Fibroblast of pulmonary artery (primary cell): ENCODE measurements at places on chromosomes 5 and 9.

DNA sequence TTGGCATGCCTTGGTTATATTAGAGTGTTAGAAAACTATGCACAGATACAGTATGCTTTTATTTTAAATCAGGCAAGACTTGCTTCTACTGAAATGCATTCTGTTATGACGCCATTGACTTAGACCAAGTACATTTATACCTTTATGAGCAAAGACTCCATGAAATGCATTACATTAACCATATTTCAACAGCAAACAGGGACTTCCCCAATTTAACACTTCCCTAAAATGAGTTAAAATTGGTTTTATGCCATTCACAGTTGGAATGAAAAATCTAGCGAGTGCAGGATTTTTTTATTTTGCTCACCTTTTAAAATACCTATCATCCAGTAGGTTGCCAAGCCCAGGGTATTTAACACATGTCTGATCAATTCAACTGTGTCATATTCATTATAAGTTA lies 272.1 kb upstream of the IZUMO3 start:
- DNase-seq: no peak

DNA sequence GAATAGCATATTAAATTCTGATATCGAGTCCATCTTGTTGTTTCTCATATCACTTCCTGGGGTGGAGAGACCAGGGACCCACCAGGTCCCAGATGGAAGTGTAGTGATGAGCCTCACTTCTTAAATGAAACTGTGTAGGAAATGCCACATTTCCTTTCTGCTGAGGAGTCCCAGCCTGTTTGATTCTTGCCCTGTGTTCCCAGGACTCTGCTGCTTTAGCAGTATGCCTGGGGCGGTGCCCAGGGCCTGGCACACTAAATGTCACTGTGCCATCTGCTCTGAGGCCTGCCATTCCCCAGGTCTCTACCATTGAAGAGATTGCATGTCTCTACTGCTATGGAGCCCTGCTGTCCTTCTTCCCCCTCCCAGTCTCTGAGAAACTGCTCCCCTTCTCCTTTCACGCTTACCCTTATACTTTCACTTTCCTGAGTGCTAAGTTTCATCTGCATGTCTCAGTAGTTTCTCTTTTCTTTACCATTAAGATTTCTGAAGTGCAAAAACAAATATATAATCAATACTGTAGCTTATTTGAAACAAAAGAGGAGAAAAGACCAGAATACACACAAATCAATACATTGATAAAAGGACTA lies 260.4 kb downstream of the GABRB2 start:
- DNase-seq: no peak

DNA sequence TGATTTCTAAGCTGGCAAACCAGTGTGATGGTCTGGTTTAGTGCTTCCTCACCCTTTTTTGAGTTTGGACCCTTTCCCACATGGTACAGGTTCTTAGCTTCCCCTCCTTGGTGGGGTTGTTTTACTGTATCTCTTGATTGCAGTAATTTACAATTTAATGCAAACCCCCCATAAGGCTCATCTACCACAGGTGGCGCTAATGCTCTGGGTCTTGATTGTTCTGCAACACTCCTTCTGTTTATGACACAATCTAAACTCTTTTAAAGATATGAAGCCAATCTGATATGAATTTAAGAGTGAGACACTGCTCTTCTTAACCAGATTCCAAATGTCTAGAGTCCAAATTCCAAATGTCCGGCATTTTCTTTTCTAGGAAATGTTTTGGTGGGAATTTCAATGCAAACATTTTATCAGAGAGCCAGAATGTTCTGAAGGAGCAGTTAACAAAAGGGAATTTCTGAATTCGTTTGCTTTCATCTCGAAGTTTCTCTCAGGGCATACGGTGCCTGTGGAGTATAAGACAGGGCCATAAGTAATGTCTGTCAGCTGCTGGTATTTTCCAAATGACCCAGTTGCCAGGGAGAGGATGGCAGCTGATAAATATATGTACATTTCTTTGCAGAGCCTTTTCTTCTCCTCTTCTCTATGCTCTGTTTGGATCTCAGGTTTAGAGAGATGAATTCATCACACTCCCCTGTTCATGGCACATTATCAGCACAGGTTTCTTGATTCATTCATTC lies 246.8 kb downstream of the ARHGAP26 start:
- peak; percentile 78 for DNase-seq

GRCh38 chr5:5675511-5675910 lies 253.0 kb downstream of the ICE1 start:
- no peak for DNase-seq

GRCh38 chr5:139017624-139018023 lies 142.5 kb upstream of the LRRTM2 start:
- no peak for DNase-seq

DNA sequence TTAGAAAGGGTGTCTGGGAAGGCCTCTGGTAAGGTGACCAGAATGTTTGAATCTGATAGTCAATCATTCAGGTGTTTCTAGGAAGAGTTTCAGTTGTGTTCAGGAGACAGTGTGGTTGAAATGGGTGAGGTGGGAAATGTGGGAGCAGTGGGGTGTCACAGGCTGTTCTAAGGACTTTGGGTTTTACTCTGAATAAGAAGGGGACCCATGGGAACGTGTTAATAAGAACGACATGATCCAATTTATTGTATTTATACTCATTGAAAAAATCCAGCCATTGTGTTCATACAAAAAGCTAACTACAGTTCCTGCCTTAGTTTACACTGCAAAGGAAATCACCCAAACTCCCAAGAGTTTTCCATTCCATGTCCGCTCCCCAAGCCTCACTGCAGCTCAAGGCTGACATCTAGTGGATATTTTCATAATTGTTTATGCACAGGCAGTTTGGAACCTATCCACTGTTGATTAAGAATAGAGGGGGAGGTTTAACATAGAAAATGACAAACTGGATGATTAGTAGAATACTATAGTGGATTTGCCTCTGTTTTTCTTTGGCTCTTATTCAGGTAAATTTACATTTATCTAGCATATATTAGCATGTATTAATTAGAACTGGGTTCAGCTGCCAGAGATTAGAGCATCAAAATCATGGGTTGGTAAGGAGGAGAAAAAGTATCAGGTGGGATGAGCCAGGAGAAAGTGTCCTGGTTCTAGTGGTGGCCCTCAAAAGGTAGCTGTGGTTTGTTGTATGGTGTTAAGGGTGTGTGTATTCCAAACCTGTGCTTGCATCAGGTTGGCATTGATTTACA lies 17.7 kb downstream of the CAVIN4 start:
- peak; percentile 79 for DNase-seq

GRCh38 chr5:81750308-81751008 lies 439 bp downstream of the SSBP2 start:
- DNase-seq: no peak

GRCh38 chr9:114855488-114855887 lies 49.6 kb upstream of the TNFSF15 start:
- DNase-seq: peak; percentile 46

GRCh38 chr9:93814077-93814956 lies 140.8 kb downstream of the BARX1 start:
- no peak for DNase-seq

GRCh38 chr9:78261403-78262001 lies 25.6 kb downstream of the CEP78 start:
- DNase-seq: peak; percentile 68

GRCh38 chr9:99025616-99026270 lies 79.2 kb upstream of the TGFBR1 start:
- no peak for DNase-seq

DNA sequence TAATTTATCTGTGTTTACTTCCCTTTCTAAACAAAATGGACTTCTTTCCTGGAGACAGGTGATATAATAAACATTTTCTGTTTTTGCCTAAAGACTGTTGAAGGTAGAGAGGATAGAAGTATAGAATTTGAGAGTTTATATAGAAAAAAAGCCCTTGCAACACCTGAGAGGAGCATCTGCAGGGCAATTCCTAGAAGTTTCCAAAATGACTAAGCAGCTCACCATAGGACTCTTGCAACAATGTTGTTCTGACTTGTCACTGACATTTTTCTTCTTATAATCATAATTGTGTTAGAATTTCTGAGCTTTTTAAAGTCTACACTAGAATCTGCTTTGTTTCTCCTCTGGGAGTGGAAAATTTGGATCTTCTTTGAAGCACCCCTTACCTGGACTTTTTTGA lies 216.8 kb downstream of the TUSC1 start:
- DNase-seq: no peak

- DNase-seq: peak; percentile 93
These were observed 43.1 kb downstream of the SPATA31D1 start for GRCh38 chr9:82031538-82032280.

DNA sequence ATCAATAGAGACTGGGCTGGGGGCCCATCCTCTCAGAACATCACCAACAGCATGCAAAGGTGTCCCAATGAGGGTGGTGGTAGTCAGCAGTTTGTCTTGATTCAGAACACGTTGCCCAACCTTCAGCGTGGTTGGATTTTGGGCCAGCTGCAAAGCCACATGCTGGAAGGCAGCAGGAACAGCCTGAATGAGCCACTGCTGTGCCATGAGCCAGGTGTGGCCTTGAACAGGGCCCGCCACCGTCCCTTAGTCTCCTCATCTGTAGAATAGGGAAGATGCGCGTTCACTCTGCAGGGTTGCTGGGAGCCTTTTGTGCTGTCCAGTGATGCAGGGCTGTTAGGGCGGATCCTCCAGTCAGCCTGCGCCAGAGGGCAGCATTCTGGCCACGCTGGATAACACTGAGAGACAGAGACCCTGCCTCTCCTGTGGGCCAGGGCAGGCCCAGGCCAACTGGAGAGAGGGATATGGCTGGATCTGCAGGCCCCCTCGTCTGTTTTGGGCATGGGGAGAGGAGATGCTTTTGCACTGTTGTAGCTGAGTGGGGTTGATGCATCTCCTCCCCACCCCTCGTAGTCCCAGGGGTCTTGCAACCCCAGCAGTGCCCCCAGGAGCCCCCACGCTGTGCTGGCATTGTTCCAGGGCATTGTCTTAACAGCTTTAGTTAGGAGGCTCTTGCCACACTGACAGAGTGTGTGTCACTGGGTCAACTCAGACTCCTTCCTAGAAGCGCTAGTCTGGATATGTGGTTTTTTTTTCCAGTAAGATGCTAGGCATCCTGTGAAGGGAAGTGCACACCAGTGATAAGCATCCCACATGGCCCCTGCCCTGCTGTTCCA lies 42.1 kb downstream of the SLC46A2 start:
- peak; percentile 29 for DNase-seq

GRCh38 chr5:142998316-142999020 lies 228.3 kb downstream of the ARHGAP26 start:
- DNase-seq: no peak

DNA sequence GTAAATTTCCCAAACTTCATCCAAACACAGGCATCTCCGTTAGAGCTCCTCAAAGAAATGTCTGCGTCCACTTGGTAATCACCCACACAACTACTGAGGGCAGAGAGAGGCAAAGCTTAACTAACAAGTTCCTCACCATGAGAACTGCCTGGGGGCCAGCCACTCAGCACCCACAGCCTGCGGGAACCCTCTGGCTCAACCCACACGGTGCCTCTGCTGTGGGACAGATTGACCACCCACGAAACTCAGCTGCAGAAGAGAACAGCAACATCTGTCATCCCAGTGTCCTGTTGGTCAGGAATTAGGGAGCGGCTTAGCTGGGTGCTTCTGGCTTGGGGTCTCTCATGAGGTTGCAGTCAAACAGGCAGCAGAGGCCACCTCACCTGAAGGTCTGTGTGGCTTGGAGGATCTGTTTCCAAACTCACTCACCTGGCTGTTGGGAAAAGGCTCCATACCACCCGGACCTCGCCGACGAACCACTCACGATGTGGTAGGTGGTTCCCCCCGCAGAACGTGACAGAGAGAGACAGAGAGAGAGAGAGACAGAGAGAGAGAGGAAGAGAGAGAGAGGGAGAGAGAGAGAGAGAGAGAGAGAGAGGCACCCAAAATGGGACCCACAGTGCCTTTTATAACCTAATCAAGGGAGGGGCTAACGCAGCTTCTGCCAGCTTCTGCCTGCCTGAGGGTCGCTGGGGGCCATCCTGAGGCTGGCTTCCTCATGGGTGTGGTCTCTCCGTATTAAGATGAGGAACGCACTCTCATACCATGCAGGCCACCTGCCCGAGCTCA lies 103.5 kb downstream of the OLFM1 start:
- DNase-seq: no peak

- DNase-seq: peak; percentile 55
These were observed 125.0 kb upstream of the NR5A1 start for GRCh38 chr9:124632077-124632621.

- no peak for DNase-seq
These were observed 86.9 kb downstream of the RAPGEF6 start for GRCh38 chr5:131548176-131548575.

- DNase-seq: no peak
These were observed 379.4 kb downstream of the SPATA31D1 start for GRCh38 chr9:82367929-82368328.

GRCh38 chr5:126805063-126805462 lies 28.1 kb downstream of the LMNB1 start:
- peak; percentile 62 for DNase-seq

DNA sequence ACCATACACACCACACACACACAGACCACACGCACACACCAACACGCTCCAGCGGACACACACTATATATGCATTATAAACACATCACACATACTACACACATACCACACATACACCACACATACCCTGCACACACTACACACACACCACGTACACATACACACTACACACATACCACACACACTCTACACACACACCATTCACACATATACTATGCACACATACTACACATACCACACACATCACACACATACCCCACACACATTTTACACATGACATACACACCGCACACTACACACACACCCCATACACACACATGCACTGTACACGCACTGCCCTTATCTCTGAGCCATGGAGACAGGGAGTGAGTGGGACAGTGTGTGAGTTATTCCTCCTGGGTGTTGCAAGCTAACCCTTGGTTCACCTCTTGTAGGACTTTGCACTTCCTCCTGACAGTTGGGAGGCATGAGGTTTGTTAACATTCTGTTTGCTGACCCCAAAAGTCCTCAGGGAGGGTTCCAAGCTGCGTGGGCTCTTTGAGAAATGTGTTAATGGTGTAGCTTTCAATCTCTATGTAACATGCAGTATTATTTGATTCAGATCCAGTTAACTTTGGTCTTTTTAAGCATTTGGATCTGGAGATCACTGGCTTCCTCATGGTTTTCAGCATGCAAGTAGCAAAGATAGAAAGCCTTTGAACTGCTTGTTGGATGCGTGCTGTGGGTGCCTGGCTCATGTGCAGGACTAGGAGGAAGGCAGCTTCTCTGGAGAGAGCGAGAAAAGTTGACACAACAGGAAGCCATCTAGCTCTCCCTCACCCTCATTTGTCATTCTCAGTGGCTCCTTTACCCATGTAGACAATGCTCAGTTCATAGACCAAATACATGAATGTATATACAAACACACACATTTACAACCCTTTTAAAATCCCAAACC lies 13.7 kb downstream of the IL31RA start:
- peak; percentile 61 for DNase-seq

DNA sequence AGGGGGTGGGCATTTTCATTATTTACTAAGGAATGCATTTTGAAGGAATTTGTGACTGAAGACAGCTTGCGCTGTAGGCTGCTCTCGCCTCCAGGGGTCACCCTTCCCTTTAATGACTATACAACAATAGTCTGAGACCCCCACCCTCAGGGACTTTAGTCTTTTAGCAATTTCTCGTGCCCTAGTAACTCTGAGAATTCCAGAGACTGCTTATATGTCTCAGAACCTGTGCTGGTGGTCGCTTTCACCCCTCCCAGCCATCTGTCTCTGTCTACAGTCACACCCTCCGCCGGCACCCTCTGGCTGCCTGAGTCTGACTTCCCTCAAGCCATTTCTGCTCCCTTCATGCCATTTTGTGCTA lies 671.4 kb downstream of the NR2F1-AS1 start:
- peak; percentile 48 for DNase-seq
